ENCODE measurements at places on chromosomes 2 and 18.

DNA sequence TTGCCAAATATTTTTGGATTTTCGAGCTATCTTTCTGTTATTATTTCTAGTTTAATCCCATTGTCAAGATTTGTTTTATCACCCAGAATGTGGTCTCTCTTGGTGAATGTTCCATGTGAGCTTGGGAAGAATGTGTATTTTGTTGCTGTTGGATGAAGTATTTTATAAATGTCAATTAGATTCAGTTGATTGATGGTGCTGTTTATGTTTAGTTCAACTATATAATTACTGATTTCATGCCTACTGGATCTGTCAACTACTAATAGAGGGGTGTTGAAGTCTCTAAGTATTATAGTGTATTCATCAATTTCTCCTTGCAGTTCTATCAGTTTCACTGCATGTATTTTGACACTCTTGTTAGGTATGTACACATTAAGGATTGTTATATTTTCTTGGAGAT, 34.7 kb upstream of the RMND5A start:
- DNase-seq: no peak

DNA sequence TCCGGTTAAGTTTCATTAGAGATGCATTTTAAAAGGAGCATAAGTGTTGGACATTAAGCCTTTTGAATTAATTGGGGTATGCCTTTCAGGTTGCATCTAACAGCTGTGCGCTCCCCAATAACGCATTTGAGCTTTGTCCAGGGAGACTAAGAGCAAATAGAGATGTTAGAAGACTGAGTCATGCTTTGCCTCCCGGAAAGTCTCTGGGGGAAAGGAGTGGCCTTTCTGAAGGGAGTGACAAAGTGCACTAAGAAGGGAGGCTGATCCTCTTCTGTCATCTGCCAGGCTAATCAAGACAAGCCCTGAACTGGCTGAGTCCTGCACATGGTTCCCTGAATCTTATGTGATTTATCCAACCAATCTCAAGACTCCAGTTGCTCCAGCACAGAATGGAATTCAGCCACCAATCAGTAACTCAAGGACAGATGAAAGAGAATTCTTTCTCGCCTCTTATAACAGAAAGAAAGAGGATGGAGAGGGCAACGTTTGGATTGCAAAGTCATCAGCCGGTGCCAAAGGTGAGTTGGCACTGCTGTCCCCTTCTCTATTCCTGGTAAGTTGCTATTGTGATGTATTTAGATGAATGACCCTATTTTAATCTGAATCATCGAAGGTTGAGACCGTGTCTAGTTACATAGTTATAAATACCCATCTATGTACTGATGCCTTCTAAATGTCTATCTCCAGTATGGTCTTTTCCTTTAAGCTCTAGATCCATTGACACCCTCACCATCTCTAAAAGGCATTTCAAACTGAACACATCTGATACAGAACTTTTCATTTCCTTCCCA, 12.1 kb downstream of the TTL start:
- DNase-seq: no peak

- DNase-seq: no peak
Observed at GRCh38 chr2:54332386-54332785, 76.4 kb upstream of the TSPYL6 start.

GRCh38 chr2:70035344-70035844, 51.9 kb upstream of the PCBP1 start:
- DNase-seq: no peak

DNA sequence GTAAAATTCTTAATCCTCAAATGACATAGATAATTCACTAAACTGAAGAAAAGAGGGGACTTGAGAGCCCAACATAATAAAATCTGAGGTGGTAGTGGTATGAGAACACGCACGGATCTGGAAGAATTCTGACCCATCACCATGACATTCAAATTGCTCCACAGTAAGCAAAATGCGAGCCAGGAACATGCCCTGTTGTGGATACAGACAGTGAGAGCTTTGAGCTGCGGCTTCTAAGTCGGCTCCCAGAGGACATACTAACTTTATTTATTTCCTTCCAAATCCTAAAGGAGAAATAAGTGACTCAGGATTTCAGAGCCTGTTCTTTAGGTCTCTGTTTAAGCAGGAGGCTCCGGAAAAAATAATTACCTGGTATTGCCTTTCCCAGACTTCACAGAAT, 143.4 kb upstream of the SMAD7 start:
- DNase-seq: no peak

DNA sequence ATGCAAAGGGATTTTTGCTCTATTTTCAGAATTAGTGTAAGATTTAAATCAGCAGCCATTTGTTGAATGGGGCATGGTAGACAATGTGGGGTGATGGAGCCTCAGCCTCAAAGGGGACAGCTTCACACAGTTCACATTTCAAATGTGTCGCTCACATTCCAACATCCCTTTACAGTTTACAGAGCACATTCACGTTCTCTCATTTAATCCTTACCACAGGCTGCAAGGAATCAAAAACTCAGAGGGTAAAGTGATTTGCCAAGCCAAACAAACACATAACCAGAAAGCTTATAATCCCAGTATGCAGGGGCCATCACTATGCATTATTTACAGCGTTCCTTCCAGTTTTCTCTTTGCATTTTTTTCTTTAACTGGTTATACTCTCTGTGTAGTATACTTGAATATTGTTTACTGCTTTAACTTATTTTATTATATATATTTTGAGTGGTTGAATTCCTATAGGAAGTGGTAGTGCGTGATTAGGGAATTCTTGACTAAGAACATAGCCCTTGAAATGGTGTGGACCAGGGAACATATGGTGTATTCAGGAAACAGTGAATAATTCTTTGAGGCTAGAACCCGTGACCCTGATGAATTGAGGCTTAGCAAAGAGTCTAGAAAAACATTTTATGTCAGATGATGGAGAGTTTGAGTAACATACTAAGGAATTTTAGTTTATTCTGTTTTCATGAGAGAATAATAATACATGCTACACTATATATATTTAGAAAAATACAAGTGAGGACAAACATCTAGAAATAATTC, 18.1 kb upstream of the TAF1B start:
- DNase-seq: no peak

- no peak for DNase-seq
Observed at GRCh38 chr2:458425-458815, 170.5 kb upstream of the ALKAL2 start.

DNA sequence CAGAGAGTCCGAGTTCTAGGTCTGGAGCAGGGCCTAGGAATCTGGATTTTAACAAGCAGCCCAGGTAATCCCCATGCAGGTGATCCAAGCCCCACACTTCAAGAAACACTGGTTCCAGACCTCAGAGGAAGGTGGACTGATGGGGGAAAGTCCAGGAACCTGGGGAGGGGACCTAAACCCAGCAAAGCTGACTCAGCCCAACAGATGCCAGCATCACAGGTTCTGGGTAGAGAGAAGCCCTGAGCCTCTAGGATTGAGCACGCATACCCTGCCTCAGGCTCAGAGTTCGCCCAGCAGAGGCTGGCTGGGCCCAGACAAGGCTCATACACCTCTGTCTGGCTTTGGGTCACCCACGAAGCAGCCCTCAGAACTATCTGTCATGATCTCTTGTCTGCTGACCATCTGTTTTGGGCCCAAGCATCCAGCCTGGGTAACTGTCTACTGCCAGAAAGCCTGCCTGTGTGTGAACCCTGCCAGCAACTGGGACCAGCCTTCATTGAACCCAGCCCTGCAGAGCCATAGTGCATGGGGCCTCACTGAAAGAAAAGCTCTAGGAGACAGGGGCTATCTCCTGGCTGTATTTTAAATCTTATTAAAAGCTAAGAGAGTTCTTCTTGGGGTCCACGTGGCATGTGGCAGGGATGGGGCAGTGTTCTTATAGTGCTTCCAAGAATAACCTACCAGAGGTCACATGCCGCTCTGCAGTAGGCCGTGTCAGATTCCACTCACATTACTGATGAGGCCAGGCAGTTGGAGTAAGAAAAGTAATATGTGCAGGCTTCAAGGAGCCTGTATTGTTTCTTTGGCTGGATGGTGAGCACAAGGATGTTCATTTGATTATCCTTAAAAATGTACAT, 7.4 kb downstream of the TMEM127 start:
- no peak for DNase-seq

- DNase-seq: no peak
Observed at GRCh38 chr2:207319316-207319715, 153.6 kb upstream of the KLF7 start.

DNA sequence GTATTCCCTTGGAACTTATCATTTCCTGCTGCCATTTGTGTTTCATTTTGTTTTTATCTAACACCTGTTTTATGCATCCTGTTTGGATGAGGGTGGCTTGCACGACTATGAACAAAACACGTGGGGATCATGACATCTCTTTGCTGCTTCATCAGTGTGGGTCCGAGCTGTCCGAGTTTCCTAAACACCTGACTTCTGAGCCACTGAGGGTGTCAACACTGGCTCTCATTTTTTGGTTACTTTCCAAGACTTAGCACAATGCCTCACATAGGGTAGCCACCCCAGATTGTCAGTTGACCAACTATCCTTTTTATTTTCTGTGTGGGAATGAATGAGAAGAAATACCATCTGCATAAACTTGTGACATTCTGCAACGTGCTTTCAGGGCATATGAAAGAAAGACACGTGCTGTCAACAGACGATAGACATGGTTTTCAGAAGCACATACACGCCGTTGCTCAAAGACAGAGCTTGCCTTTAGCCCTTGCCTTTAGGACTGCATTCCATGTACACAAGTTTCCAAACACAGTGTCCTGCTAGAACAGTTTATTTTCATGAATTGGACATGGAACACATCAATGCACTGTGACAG, 166.7 kb downstream of the MYT1L start:
- DNase-seq: no peak

DNA sequence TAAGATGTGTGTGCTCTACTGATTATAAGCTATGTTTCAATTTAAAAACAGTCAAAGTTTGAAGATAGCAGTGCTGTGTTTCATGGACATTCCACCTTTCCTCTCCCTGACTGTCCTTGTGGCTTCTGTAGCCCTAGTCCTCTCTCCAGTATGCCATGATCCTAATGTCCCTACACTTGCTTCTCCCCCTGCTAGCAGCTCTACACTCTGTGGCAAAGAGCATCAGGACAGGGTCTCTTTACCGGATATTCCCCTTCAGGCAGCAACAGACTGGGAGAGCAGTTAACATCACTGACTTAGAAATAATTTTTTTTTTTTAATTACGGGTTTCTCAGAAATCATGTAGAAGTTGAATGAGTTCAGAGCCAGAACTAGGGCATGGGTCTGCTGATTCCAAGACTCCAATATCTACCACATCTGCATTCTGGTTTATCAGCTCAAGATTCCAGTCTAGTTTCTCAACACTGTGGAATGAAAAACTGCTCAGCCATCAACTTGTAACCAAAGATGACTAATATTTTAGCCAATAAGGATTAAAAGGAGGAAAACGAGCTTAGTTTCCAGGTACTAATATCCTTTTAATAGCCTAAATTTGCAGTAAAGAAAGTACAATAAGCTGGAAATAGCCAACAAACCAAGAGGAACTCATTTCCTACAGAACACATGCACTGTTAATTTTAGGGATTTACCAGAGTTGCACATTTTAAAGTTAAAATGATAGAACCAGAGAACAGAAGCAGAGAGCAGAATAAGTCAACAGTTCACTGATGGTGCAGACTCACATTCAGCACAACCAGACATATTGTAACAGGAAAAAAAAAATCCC, 45.2 kb downstream of the TMEM131 start:
- DNase-seq: no peak

- no peak for DNase-seq
Observed at GRCh38 chr18:46909497-46909896, 7.8 kb downstream of the PIAS2 start.

GRCh38 chr2:72050734-72051133, 96.9 kb downstream of the CYP26B1 start:
- no peak for DNase-seq

- no peak for DNase-seq
Observed at GRCh38 chr18:54822872-54823845, 5.1 kb upstream of the RAB27B start.

- DNase-seq: peak; percentile 34
Observed at GRCh38 chr18:80247393-80247841, at the start of gene PARD6G. PARD6G (minus strand) TSS chr18:80247514; CDS start chr18:80247348, 166 bp downstream.

- DNase-seq: no peak
Observed at GRCh38 chr2:110877031-110877827, 144.9 kb downstream of the ACOXL start.

GRCh38 chr2:120862201-120863060, 126.8 kb downstream of the GLI2 start:
- DNase-seq: no peak

- no peak for DNase-seq
Observed at GRCh38 chr18:64872710-64873458, 724.0 kb upstream of the LINC00305 start.

GRCh38 chr2:96225016-96225533, 16.4 kb upstream of the STARD7 start:
- no peak for DNase-seq

GRCh38 chr18:58316396-58317342, 272.6 kb downstream of the NEDD4L start:
- DNase-seq: peak; percentile 4

- DNase-seq: no peak
Observed at GRCh38 chr2:235553696-235554100, 59.9 kb downstream of the AGAP1 start.

GRCh38 chr2:167582619-167583018, 664.8 kb downstream of the STK39 start:
- no peak for DNase-seq

DNA sequence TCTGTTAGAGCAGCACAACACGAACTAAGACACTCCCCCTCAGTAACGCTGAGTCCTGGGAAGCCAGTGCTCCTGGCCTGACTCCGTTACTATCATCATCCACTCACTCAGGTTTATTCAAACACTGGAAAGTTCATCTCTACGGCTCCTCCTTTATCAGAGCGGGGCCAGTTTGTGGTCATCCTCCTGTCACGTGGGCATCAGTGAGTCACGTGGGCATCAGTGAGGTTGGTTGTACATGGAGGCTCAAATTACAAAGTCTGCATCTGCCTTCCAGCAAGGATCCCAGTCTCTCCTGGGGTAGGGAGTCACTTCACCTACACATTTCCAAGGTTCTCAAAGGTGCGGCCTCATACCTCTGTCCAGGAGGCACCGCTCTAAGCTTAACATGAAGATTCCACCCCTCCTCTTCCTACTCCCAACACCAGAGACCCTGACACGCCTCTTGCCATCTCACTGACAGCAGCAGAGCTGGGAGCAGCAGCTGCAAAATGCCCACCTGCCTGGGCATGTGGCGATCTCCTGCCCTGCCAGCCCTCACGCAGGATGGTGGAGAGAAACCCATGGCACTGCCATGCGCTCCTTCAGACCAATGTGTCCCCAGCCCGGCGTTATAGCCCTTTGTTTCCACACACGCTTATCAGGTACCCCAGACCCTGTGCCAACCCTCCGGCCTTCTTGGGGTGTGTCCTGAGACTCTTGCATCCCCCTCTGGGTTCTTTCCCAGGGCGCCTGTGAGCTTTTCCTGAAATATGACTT, 99.2 kb upstream of the PTPRM start:
- no peak for DNase-seq
